SJCRH30 (cell line): ENCODE measurements at places on chromosomes 4 and X.

- peaks cover 20% of the 10 kb centered on the region for H3K27me3 ChIP-seq
- no peak for DNase-seq
- no peak overlapping the region for H3K4me3 ChIP-seq
- no peak overlapping the region for H3K27ac ChIP-seq
- no peaks in the 10 kb centered on the region; the same call in 1 of the 2 replicates for H3K36me3 ChIP-seq
- no peaks in the 10 kb centered on the region for H3K4me1 ChIP-seq
Observed at GRCh38 chr4:6049985-6050384, 31.8 kb upstream of the C4orf50 start.

DNA sequence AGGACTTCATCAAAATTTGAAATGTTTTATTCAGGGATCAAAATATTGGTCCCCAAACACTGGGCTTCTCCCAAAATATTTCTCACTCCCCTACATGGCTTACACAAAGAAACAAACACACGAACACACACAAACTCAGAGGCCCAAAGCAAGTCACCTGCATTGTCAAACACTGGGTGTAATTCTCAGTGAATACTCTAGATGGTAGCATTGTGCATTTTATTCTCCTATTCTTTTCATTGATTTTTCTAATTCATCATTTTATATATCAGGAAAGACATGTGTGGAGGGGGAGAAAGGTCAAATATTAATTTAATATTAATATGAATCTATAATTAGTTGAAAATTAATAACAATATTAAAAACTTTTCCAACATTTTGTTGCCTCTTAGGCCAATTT lies 72.3 kb upstream of the TNMD start:
- no peaks in the 10 kb centered on the region for H3K4me1 ChIP-seq
- H3K36me3 ChIP-seq, result no peaks in the 10 kb centered on the region
- no peaks in the 10 kb centered on the region for H3K27me3 ChIP-seq
- H3K27ac ChIP-seq, result no peak overlapping the region
- peak; percentile 33 for DNase-seq

GRCh38 chr4:2290488-2290887 lies 28.6 kb upstream of the MXD4 start:
- H3K27me3 ChIP-seq, result peaks cover 9% of the 10 kb centered on the region; the same call in 1 of the 2 replicates
- H3K4me1 ChIP-seq, result no peaks in the 10 kb centered on the region; the same call in 1 of the 2 replicates
- DNase-seq, result no peak
- H3K36me3 ChIP-seq, result no peaks in the 10 kb centered on the region

GRCh38 chr4:32826169-32826568 lies 2106.0 kb downstream of the PCDH7 start:
- no peak overlapping the region for H3K4me3 ChIP-seq
- DNase-seq, result peak; percentile 45
- no peaks in the 10 kb centered on the region for H3K4me1 ChIP-seq
- H3K27ac ChIP-seq, result no peak overlapping the region
- no peaks in the 10 kb centered on the region for H3K27me3 ChIP-seq

GRCh38 chr4:156961196-156962057 lies 10.2 kb downstream of the PDGFC start:
- no peak overlapping the region for H3K27ac ChIP-seq
- no peaks in the 10 kb centered on the region for H3K36me3 ChIP-seq
- H3K4me3 ChIP-seq, result no peak overlapping the region
- no peaks in the 10 kb centered on the region for H3K4me1 ChIP-seq

- H3K4me1 ChIP-seq, result no peaks in the 10 kb centered on the region
- H3K27ac ChIP-seq, result no peak overlapping the region
- no peak for DNase-seq
- no peaks in the 10 kb centered on the region for H3K36me3 ChIP-seq
- no peaks in the 10 kb centered on the region for H3K27me3 ChIP-seq
Observed at GRCh38 chr4:139184129-139184528, 7.1 kb upstream of the ELF2 start.

DNA sequence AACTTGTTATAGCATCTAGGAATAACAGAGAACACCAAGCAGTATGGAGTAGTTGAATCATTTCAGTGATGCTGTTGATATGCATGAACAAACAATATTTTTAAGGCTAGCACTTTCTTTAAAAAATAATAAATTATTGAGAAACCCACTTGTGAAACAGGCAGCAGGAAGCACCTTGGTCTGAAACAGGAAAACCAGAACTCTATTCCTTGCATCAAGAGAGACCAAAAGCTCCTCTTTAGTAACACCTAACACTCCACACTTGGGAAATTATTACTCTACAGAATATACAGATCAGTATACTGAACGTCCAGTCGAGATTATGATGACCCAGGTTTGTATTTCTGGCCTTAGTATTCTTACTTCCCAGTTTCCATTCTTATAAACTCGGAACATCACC lies 129.0 kb downstream of the ARAP2 start:
- H3K4me3 ChIP-seq, result no peak overlapping the region
- DNase-seq, result no peak
- no peaks in the 10 kb centered on the region for H3K4me1 ChIP-seq
- H3K36me3 ChIP-seq, result no peaks in the 10 kb centered on the region
